ENCODE measurements at places on chromosomes 1 and 21.

DNA sequence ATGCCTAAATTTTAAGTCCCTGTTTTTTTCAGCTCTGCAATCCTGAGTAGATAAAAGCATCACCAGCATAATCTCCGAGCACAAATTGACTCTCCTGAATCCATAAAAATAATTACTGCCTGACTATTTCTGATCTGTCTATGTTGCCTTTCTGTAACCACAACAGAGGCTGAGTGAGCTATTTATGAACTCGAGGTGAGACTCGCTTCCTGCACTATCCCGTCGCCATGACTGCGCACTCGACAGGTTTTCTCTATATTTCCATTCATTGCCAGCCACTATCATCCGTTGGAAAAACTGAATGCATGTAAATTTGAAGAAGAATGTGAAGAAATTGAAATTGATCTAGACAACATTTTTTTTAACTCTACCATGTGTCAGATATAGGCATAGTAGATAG lies 897.2 kb downstream of the ADGRL2 start:
- DNase-seq, result no peak

- DNase-seq, result no peak
Measured at GRCh38 chr1:222994511-222995235, 148.4 kb downstream of the TLR5 start.

DNA sequence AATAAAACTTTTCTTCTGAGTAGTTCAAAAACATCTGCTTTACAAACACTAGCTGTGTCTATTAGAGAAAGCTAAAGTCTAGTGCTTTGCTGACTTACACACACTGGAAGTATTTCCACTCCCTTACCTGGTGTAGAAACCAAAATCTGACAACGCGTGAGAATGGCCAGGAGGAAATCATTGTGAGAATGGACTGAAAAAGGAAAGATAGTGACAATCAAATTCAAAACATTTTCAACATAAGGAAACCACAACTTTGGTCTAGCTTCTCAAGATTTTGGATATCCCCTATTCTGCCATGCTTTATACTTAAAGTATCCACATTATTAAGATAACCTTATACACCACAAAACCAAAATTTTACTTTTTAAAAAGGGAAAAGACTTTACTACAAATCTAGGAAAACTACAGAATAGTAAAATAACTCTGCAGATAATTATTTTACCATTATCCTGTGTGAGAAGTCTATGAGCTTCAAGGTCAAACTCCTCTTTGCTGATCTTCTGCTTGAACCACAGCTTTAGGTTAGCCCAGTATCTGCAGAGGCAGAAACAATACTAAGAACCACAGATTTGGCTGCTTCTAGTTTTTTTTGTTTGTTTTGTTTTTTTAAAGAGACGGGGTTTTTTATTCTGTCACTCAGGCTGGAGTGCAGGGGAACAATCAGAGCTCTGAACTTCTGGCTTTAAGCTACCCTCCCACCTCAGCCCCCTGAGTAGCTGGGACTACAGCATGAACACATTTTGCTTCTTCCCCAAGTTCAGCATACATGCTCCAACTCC lies 6.6 kb downstream of the TADA1 start:
- DNase-seq, result no peak

- no peak for DNase-seq
Measured at GRCh38 chr21:36338975-36339374, 19.0 kb downstream of the MORC3 start.

DNA sequence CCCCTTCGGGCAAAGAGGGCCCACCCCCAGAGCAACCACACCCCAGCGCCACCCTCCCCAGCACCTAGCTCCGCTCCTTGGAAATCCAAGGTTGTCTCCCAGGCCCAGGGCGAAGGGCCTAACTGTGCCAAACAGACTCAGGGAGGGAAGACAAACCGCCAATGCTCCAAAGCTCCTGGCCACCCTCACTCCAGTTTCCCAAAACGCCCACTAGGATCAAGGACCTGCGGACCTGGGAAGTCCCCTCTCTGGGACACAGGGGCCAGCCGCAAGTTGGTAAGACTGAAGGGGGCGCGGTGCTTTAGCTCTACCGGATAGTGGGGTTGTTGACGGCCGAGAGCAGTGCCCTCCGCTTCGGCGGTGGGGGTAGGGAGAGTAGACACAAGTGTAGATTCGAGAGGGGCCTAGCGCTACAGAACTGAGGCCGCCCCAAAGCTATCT lies 581 bp downstream of the IRF6 start:
- no peak for DNase-seq

GRCh38 chr21:41209016-41209619 lies 41.2 kb downstream of the BACE2 start:
- DNase-seq, result no peak

DNA sequence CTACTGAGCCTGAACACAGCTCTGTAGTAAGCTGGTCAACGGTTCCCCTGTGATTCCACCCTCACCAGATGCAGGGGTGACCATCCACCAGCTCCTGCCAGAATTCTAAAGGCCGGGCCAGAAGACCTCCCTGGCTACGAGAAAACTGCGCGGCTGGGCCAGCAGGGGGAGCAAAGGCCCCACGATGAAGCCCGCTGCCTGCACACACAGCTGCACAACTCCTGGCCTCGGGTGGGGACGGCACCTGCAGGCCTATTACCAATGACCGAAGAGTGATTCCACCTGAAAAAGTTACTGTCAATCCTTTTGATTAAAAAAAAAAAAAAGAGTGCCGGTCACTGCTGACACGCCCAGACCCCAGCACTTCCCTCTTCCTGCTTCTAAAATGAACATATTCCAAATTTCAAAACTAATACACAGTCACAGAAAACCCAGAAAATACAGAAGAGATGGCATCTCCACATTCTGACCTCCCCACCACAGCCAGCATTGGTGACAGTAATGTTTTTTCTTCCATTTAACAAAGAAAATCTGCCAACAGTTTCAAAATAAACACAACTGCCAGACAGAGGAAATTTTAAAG lies 49.8 kb upstream of the RIPK4 start:
- DNase-seq, result peak; percentile 35

DNA sequence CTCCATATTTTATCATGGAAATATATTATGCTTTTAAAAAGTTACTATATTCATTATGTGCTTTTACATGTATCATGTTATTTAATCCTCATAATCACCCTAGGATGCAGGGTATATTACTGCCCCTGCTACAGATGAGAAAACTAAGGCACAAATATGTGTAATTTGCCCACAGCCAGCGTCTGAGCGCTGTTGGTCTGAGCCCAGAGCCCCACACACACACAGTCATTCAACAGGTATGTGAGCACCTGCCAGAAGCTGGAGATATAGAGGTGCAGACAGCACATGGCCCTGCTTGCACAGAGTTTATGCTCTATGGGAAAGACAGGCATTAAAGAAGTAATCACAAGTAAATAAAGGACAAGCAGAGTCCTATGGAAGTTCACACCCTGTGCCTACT lies 49.8 kb upstream of the SEC16B start:
- no peak for DNase-seq

- no peak for DNase-seq
Measured at GRCh38 chr1:168441745-168442144, 102.1 kb downstream of the XCL2 start.

GRCh38 chr21:28227881-28228635 lies 764.6 kb downstream of the LTN1 start:
- no peak for DNase-seq

DNA sequence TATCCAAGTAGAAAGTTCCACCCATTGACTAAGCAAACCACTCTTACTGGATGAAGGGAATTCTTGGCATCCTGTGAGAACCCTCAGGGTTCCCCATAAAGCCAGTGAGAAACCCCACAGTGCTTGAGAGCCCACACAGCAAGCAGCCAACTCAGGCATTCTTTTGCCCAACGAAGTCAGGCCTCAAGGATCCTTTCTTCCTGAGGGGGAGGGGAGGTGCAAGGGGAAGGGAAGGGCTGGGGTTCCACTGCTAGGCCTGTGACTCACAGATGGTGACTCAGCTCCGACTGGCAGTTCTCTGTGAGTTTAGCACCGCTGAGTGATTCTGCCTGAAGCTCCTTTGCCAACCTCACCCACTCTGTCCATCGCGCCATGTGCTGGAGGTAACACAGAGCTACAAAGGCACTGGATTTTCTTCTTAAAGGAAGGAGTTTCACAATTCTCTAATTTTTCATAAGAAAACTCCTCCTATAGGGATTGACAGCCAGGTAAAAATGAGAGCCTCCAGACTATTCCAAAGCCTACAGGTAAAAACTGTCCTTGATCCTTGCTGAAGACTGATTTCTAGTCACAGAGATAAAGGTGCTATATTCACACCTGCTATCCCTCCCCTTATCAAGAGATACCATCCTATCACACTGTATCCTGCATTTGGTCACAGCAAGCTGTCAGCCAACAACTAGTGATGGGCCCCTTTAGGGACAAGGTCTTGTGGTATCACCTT lies 4.8 kb downstream of the ENO1 start:
- no peak for DNase-seq

DNA sequence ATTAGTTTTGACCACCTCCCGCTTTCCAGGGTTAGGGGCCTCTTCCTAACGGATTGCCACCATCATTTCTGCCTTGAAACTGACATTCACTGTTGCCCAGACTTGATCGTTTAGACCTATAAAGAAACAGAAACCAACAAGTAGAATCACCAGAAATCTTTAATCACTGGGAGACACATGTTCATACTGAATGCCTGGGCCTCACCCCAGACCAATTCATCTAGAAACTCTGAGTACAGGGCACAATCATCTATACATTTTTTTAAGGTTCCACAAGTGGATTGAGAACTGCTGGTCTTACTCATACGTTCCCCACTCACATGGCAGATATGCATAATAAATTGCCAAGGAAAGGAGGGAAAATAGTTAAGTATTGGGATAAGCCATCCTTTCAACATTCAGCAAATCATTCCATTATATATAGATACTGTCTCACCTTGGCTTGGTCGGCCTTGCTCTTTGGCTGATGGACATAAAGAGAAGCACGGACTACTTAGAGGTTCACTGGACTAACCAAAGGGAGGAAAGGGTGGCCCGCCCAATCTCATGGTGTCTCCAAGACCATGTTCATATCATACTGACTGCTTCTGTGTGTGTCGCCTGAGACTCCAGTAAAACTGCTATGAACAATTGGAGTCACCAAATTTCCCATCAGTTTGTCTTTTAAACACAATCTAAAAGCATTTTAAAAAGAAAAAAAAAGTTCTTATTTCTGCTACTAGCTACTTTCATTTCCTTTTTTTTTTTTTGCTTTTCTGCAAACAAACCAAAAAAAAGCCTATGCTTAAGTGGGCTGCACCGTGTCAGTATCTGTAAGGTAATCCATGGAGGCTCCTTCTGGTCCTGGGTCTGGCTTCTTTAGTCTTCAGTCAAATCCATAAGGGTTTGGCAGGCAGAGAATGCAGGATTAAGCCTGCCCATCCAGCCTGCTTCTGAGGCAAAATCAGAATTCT lies 9.4 kb upstream of the TARBP1 start:
- no peak for DNase-seq
